ENCODE measurements at places on chromosomes 16 and 17.

DNA sequence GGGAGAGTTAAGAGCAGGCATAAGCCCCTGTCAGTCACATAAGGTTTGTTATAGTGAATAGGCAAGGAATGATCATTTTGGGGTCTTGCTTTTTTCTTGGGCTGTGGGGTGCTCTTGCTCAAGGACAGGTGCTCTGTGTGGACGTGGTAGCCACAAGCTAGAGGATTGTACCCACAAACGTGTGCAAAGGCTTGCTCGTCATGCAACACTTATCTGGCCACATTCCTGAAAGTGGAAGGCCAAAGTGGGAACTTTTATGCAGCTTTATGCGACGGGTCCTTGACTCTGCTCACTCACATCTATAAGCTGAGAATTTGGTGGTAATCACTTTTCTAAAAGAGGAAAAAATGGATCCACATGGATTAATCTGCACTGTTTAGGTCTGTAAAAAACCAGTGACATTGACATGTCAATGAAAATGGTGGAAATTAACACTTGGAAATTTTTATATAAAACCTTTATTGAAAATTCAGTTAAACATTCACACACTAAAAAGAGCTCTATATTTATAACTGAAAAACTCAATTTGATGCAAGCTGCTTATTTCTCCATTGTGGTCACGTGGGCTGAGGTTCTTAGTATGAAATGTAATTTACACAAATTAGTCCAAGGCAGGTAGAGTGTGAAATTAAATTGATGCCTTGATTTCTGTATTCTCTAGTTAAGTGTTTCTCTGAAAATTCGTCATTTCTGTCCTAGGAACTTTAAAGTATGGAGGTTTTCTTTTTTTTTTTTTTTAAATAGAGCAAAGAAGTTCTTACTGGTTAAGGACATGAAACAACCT, 162.3 kb downstream of the MSI2 start:
- DNase-seq, result no peak

GRCh38 chr16:58661199-58661830, 23.3 kb downstream of the SLC38A7 start:
- DNase-seq, result no peak

DNA sequence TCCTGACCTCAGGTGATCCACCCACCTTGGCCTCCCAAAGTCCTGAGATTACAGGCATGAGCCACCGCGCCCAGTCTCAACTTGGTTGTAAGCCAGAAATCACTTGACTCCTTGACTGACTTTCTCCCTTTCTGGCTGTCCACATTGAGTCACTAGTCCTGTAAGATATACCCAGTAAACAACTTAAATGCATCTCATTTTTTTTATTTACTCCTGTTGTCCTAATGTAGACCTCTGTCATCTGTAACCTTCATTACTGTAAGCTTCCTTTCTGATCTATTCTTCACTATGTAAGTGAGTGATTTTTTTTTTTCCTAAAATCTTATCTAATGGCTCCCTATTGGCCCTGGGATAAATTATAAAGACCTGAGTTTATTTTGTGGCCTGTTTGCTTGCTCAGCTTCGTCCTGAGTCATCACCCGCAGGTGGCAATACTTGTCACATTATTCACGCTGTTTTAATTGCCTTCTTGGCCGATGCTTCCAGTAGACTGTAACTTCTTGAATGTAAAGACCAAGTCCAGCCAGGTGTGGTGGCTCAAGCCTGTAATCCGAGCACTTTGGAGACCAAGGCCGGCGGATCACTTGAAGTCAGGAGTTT, 41.0 kb downstream of the PAFAH1B1 start:
- DNase-seq, result no peak

GRCh38 chr16:71912534-71913275, 17.4 kb downstream of the IST1 start:
- DNase-seq, result no peak

DNA sequence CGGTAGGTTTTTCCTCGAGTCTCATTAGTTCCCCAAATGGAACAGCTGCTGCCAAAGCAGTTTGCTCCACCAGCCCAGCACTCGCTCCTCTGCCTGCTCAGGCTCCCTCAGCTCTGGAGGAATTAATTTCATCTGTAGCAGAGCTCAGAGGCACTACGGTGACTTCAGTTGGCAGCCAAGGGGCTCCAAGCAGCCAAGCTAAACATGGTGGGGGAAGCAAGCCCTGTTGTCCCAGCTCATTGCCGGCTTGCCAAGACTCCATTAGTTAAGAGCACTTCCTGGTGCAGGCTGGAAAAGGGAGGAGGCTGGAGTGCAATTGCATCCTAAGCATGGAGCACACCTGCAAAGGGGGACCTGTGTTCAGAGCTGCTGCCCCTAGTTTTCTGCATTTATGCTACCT, 78.7 kb upstream of the GPRC5B start:
- no peak for DNase-seq

DNA sequence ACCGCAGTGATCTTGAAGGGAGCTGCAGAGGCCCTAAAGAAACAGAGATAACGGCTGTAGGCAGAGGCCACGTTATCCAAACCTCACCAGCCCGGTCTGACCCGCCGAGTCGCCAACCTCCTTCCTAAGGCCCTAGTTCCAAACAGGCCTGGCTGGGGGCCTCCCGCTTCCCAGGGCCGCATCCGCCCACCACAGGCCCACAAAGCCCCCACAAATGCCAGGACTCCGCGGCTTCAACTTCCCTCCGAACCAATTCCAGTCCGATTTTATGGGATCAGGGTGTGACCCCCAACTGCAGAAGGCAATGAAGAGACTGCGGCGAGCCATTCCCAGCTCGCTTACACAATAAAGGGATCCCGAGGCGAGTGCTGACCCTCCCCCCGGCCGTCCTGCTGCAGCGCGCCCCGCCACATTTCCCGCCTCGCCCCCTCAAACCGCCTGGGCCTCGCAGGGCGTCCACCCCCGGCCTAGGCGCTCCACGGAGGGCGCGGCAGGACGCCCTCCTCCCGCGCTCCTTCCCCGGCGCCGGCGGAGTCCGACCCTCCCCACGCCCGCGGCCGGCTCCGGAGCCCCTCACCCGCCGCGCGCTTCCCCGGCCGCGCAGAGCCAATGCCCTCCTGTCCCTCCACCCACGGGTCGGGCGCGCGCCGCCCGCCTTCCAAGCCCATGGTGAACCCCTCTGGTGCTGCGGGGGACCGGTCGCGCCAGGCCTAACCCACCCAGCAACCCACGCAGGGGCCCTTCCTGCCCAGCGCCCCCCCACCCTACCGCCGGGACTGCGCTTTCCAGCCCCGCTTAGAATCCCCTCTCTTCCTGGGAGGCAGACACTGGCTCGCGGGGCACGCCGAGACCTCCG, 926 bp downstream of the MYH10 start:
- DNase-seq, result peak; percentile 20

DNA sequence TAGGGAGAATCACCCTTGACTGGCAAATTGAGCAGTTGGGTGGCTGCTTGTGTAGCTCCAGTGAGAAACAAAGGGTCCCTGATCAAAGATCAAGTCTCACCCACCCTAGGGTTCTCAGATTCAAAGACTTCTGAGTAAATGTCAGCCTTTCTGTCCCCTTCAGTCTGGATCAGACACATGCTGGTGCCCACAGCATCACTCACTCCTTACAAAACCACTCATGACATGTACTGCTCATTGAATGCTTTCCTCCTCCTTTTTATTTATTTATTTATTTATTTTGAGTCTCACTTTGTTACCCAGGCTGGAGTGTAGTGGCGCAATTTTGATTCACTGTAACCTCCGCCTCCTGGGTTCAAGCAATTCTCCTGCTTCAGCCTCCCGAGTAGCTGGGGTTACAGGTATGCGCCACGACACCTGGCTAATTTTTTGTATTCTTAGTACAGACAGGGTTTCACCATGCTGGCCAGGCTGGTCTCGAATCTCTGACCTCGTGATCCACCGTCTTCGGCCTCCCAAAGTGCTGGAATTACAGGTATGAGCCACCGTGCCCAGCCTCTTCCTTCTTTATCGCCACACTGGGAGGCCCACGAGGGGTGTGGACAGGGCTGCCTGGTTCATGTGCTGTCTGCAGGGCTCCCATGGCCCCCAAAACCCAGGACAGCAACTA, 462.0 kb upstream of the MAF start:
- DNase-seq, result no peak

DNA sequence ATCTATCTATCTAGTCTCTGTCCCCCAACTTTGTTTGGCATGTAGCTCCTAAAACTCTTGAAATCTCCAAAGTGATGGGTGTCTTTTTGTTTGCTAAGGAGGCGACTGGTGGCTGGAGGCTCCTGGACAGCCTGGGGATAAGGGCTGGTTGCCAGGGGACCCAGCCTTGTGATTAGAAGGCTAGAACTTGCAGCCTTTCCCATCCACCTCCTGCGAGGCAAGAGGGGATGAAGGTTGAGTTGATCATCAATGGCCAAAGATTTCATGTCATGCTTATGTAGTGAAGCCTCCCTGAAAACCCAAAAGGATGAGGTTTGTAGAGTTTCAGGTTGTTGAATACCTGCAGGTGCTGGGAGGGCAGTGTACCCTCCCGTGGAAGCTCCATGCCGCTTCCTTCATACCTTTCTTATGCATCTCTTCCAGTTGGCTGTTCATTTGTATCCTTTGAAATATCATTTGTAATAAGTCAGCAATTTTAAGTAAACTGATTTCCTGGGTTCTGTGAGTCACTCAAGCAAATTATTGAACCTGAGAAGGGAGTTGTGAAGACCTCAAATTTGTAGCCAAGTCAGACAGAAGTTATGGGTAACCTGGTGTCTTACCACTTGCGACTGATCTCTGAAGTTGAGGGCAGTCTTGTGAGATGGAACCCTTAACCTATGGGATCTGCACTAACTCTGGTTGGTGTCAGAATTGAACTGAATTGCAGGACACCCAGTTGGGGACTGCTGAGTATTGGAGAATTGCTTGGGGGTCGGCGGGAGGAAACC, 202.4 kb downstream of the SEC14L1 start:
- no peak for DNase-seq

DNA sequence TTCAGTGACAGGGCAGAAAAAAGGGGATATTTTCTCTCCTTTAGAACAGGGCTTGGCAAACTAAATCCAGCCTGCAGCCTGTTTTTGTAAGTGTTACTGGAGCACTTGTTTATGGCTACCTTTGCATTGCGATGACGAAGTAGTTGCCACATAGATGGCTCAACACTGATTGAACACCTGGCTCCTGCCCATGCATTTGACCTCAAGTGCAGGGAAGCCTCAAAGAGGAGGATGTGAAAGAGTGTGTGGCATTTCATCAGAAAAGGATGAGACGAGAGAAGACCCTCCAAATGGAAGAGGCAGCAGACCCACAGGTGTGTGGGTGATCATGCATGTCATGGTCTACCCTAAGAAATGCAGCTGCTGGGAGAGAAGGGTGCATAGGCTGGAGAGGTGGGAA, 32.7 kb upstream of the IRX5 start:
- DNase-seq, result no peak

DNA sequence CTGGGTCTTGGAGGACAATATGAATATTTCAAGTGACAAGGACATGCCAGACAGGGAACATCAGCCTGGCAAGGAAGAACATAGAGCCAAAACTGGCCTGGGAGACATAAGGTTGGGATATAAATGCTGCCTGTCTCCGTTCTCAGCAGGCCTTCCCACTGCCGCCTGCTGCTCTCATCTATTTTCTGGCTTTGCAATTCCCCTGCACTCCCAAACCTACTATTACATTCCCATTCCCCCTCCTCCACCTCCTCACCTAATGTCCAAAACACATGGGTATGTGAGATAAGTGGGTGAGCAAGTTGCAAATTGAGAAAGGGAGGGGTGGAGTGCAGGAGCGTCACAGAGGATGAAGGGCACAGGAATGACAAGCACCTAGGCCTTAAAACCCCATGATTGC, 244.3 kb upstream of the CDH8 start:
- no peak for DNase-seq

Measured in stimulated activated CD4-positive, alpha-beta T cell treated with anti-CD3 and anti-CD28 coated beads, Interleukin-12 subunit alpha, Interleukin-12 subunit beta, amount 100 ng/mL, for 4 hours (primary cell).